ENCODE measurements at places on chromosomes 4 and X.

GRCh38 chr4:122718281-122718680 lies 14.2 kb upstream of the BBS12 start:
- no peak for DNase-seq

- DNase-seq, result no peak
Measured at GRCh38 chrX:20046223-20046622, 55.4 kb upstream of the BCLAF3 start.

DNA sequence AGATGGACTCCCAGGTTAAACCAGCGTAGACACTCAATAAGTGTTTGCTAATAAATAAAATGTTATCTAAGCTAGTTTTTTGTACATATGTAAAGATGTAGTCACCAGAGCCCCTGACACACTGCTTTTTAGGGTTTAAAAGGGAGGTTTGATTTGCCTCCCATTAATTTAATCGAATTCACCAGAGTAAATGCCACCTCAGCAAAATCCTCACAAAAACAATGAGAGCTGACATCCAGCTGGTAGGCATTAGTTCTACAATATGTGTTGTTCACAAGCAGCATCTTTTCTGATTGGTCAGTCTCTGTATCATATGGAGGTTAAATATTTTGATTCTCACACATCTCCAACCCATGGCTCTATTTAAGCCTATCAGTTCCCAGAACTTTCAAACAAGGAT lies 382.6 kb downstream of the CENPC start:
- DNase-seq, result no peak

DNA sequence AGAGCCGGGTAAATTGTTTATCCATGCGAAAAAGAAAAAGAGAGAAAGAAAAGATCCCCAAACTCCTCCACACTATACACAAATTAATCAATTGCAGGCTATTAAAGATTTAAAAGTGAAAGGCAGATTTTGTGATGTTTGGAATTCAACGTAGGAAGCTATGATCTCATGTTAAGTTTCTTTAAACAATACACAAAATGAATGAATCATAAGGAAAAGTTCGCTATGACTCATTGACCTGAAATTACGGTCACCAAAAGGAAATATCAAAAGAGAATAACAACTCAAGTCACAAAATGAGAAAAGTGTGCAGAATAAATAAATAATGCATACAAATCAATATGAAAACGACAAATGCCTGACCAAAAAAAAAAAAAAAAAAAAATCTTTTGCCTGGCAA lies 28.6 kb downstream of the CLNK start:
- DNase-seq, result peak; percentile 7

DNA sequence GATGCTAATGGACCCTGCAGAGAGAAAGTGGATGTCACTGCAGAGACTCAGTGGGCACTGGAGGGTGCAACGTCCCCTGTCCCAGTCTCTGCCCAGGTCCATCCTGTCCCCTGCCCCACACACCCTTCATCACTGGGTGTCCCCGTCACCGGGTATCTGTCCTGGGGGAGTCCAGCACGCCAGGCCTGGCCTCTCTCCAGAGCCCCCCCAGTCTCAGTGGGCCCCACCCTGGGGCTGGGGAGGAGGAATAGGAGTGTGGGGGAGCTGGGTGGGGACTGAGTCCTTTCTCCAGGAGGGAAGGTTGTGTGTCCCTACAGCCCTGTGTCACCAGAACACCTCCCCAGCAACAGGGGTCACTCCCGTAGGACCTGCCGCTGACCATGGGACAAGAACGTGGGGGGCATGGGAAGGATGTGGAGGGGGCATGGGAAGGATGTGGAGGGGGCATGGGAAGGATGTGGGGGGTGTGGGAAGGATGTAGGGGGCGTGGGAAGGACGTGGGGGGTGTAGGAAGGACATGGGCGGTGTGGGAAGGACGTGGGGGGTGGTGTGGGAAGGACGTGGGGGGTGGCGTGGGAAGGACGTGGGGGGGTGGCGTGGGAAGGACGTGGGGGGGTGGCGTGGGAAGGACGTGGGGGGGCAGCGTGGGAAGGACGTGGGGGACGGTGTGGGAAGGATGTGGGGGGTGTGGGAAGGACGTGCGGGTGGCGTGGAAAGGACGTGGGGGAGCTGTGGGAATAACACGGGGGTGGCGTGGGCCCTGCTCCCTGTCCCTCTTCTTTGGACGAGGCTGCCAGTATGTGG lies 21.0 kb upstream of the SPON2 start:
- DNase-seq, result no peak

DNA sequence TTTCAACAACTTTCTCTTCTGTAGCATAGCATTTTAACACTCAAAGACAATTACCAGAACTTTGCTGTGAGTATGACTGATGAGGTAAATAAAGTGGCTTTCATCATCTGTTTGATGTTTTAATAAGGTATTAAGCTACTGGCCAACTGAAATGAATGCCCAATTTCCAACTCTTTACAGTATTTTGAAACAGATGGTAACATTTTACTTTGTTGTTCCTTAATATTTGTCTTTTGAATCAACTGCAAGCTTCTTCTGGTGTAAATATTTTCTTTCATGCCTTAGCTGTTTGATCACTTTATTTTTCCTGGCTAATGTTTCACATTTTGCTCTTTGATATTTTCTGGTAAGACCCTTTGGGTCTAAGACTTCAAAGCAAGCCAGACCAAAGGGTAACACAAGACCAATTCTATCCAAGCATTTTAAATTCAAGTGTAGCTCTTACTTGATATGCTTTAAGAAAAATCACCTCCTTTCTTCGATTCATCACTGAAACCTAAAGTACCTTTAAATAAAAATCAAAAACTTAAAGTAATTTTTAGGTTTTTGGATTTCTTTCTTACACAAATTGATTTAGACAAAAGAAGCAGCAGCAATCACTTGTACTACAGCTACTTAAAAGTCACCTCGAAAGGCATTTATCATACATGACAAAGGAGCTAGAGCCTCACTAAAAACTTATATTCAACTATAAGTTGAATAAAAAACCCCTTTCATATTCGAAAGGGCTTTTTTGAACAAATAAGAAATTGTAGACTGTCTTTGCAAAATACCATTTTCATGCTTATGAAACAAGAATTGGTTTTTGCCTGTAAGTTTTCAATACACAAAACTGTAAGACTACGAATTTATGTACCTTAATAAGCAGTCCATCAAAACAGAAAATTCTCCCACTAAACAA lies 57.6 kb downstream of the TBCK start:
- DNase-seq, result no peak

DNA sequence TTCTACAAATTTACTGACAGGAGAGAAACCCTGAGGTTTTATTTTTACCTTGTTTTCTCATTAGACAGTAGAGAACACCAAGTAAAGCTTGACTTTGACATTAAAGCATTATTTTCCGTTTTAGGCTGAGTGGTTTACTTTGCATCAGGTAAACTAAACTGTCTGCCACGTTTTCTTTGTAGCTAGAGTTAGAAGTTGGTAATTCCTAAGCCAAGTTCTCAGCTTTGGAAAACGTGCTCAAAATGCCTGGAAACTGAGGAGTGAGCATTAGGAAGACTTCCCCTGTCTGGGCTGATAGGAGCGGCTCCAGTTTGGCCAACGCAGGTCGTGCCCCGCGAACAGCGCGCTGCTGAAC lies 819 bp downstream of the PDLIM3 start:
- DNase-seq, result no peak

- no peak for DNase-seq
Measured at GRCh38 chr4:4325321-4325720, 35.3 kb downstream of the ZBTB49 start.

DNA sequence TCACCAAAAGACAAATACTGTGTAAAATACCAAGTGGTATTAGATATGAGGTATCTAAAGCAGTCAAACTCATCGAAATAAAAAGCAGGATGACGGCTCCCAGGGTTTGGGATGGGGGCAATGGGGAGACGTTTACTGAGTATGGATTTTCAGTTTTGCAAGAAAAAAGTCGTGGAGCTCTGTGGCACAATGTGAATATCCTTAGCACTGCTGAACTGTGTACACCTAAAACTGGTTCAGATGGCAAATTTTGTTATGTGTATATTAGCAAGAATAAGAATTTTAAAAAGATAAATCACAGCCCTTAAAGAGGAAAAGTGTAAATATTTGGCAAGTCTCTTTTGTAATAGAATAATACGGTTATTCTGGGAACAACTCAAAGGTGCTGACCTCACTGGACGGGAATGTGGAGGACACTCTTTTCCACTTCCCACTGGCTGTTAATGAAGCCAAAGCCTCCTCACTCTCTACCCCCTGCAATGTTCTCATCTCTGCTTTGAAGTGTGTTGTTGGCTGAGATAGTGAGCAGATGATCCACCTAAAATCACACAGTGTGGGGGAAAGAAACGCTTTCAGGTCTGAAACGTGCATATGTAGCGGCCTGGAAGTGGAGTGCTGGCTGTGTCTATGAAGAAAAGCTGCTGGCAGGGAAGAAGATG lies 49.2 kb downstream of the SEL1L3 start:
- DNase-seq, result no peak

GRCh38 chrX:23185951-23186350 lies 148.7 kb upstream of the PTCHD1 start:
- no peak for DNase-seq

DNA sequence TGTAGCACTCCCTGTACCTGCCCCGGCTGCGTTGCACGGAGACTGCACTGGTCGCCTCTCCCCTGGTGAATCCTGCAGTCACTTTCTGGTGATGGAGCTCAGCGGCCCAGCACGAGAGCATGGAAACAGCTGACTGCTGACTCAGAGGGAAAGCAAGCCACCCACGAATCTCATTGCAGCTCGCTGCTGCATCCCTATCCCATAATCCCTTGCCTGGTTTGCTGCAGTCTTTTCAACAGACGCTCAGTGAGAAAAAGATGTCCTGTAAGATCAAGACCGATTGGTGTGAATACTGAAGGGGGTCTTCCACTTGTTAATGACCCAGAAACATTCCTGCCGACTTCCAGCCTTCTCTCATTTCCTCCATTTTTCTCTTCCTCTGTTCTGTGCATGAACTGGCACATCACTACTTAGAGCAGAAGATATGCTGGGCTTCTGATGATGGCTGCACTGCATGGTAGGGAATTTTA lies 52.9 kb downstream of the TRIM2 start:
- DNase-seq, result peak; percentile 60

All from amniotic stem cell (primary cell).